ENCODE measurements at places on chromosomes 12 and 14.

DNA sequence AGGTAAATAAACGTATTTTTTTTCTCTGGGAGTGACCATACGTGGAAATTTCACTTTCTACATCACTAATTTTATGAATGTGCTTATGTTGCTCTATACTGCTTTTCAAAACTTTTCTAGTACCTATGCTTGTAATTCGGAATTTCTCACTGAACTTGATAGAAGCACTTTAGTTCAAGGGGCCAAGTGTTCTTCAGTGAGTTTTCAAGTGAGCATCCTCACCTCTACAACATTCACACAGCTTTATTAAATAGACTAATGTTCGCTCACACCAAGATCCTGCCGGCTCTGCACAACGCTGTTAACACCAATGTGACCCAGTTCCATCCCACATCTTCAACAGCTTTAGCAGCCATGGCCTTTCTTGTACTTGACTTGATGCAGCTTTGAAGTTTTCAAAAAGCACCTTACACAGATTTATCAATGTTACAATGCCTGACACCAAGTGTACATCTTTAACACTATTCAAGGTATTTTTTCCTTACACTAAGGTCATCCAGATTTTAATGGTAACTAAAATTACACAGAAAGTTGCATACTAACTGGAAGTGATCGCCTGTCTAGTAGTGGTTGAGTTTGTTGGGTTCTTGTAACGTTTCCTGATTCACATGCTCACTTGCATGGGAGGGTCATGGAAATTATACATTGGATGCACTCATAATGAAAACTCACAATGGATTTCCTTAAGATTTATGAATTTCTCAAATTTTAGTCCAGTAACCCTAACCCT, 4.5 kb downstream of the UBC start:
- peak overlapping the region; percentile 18 for H3K27ac ChIP-seq
- H3K4me3 ChIP-seq = peak overlapping the region; percentile 66
- no peaks in the 10 kb centered on the region for H3K27me3 ChIP-seq
- peaks cover 35% of the 10 kb centered on the region for H3K4me1 ChIP-seq
- H3K36me3 ChIP-seq = peaks cover 21% of the 10 kb centered on the region
- no peak for DNase-seq

DNA sequence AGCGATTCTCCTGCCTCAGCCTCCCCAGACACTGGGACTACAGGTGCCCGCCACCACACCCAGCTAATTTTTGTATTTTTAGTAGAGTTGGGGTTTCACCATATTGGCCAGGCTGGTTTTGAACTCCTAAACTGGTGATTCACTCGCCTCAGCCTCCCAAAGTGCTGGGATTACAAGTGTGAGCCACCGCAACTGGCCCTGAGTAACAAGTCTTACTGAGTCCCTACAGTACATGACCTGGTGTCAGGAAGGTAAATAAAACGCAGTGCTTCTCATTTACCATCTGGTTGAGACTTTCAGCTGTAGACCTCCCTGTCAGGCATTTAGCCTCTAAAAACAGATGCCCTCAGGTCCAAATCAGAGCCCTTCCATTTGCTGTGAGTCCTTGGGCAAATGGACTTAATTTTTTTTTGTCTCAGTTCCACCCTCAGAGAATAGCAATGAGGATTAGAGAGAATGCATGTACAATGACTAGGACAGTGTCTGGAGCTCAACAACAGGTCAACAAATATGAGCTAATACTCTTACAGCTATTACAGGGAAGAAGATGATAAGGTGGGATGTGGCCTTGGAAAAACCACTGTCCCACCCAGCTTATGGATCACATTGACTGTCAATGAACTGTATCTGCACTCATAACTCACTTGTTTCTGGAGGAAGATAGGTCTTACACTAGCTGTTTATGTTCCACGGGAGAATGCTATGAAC, 70.5 kb downstream of the PHLDA1 start:
- no peak overlapping the region for H3K27ac ChIP-seq
- H3K4me1 ChIP-seq = peaks cover 17% of the 10 kb centered on the region
- H3K27me3 ChIP-seq = no peaks in the 10 kb centered on the region
- H3K36me3 ChIP-seq = no peaks in the 10 kb centered on the region
- DNase-seq = no peak

DNA sequence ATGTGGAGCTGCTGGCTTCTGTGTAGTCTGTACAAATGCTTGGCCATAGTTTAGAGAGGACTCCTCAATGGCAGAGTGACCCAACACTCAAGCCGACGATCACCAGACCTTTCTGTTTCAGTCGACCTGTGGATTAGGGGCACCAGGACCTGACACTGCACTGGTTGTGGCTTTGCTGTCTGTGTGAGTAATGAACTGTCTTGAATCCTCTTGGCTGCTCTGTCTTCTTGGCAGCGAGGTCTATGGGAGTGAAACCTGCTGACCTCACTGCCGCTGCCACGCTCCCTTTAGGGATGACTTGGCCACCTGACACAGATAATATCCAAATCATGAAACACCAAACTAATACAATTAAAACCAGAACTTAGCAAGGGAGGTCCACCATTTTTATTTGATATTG, 83.5 kb upstream of the C14orf180 start:
- H3K27ac ChIP-seq = no peak overlapping the region
- H3K4me3 ChIP-seq = no peak overlapping the region
- H3K36me3 ChIP-seq = no peaks in the 10 kb centered on the region
- no peaks in the 10 kb centered on the region for H3K27me3 ChIP-seq

GRCh38 chr12:124564971-124565491, 2.4 kb downstream of the NCOR2 start:
- no peaks in the 10 kb centered on the region for H3K36me3 ChIP-seq
- H3K4me1 ChIP-seq = peaks cover 62% of the 10 kb centered on the region
- no peaks in the 10 kb centered on the region for H3K27me3 ChIP-seq

- DNase-seq = no peak
- no peaks in the 10 kb centered on the region for H3K36me3 ChIP-seq
- H3K4me3 ChIP-seq = no peak overlapping the region
Observed at GRCh38 chr12:74646831-74647230, 109.2 kb downstream of the ATXN7L3B start.

DNA sequence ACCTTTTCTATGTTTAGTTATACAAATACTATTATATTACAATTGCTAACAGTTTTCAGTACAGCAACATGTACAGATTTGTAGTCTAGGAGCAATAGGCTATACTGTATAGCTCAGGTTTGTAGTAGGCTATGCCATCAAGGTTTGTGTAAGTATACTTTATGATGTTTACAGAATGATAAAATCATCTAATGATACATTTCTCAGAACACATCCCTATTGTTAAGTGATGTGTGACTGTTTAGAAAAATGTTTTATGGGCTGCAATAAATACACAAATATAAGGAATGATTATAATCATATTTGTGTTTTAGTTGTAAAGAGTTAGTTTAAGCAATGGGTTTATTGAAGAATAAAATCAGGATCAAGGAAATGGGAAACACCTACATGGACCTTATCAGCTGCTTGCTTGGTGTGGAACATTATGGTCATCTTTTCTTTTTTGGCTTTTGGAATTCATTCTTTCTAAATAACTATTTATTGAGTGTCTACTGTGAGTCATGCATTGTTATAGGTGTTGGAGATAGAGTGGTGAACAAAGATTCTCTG, 24.5 kb upstream of the FBXO33 start:
- no peaks in the 10 kb centered on the region for H3K36me3 ChIP-seq
- H3K27ac ChIP-seq = no peak overlapping the region
- no peaks in the 10 kb centered on the region for H3K4me1 ChIP-seq
- DNase-seq = no peak

DNA sequence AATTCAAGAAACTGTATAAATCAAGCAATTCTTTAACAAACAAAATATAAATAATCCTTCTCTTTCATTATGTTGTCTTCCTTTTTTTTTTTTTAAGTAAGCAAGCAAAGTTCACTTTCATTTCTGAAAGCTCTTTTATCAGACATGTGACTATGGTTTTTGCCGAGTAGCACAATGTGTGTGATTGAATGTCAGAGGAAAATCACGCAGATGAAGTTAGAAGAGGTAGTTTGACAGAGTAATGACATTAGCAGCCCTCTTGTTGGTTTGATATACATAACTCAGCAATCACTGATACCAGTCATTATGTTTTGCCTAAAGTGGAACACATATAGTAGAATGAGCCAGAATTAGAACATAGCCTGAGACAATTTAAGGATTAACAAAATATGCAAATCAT, 19.0 kb downstream of the ALX1 start:
- DNase-seq = no peak
- no peak overlapping the region for H3K27ac ChIP-seq
- H3K4me3 ChIP-seq = no peak overlapping the region
- H3K27me3 ChIP-seq = no peaks in the 10 kb centered on the region
- no peaks in the 10 kb centered on the region for H3K36me3 ChIP-seq

- no peak overlapping the region for H3K4me3 ChIP-seq
- no peak overlapping the region for H3K27ac ChIP-seq
- H3K4me1 ChIP-seq = peaks cover 44% of the 10 kb centered on the region
- DNase-seq = no peak
Observed at GRCh38 chr12:2258025-2258424, 205.2 kb downstream of the CACNA1C start.

DNA sequence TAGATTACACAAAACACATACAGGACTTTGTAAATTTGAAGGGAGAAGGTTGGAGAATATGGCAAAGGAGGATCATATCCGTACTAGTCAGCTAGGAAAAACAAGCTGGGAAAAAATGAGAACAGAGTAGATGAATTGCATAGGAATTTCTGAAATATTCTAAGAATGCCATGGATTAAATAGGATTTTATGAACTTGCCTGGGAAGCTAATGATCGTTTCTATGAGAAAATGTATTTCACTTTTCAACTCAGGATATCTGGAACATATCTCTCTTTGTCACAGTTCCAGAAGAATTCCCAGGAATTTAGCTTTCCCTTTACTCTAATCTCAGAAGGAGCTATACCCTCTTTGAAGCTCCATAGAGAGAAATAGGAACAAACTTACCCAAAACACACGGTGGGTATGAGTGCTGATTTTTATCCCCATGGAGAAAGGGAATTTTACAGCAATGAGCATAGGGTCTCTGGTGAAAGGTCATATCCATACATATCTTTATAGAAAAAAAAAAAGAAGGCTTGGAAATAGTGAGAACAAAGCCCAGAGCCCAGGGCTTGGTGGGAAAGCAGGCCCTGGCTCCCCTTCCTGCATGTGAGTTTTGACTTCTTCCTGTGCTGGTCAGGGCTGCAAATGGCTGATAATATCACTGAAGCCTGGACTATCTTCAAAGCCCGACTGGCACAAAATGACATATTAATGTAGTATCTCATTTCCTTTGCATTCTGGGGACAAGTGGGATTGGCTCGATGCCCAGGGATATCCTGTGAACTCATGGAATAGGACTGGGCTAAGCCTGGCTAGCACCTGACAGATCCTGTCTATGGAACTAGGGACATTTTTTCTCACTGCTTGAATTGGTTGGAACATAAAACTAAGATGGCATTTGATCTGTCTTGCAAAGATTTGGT, 136.3 kb downstream of the AEBP2 start:
- peaks cover 34% of the 10 kb centered on the region for H3K4me1 ChIP-seq
- no peaks in the 10 kb centered on the region for H3K27me3 ChIP-seq
- H3K4me3 ChIP-seq = no peak overlapping the region
- DNase-seq = no peak

DNA sequence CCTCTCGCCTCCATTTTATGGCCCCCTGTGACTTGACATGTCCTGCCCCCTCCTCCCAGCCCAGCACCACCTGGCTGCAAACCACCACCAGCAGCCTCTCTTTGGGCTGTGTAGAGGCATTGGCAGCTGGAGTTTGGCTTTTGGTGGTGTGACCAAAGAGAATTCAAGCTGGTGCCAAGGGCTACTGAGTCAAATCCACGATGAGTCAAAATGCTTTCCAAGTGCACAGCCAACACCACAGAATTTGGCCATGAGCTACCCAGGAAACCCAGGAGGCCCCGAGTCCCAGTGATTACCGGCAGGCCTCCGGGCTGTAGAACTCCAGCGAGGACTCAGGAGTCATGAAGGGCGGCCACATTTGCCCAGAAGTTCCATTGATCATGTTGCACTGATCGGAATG, 53.8 kb downstream of the SCARB1 start:
- H3K4me1 ChIP-seq = peaks cover under 1% of the 10 kb centered on the region
- DNase-seq = no peak
- no peaks in the 10 kb centered on the region for H3K36me3 ChIP-seq

Data from thoracic aorta (tissue), 2 donors.